Spinal cord (tissue), 10 donors: ENCODE measurements at places on chromosomes 3 and 15.

DNA sequence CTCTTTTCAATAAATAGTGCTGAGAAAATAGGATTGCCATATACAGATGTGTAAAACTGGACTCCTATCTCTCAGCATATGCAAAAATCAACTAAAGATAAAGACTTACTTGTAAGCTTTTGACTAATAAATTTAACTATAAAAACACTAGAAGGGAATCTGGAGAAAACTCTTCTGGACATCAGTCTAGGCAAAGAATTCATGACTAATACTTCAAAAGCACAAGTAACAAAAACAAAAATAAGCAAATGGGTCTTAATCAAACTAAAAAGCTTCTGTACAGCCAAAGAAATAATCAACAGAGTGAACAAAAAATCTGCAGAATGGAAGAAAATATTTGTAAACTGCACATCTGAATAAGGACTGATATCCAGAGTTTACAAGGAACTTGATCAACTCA is 1122.2 kb downstream of the TBL1XR1 start:
- no peak for DNase-seq

- no peak for DNase-seq
Observed at GRCh38 chr3:121629601-121630000, 31.1 kb downstream of the HCLS1 start.

DNA sequence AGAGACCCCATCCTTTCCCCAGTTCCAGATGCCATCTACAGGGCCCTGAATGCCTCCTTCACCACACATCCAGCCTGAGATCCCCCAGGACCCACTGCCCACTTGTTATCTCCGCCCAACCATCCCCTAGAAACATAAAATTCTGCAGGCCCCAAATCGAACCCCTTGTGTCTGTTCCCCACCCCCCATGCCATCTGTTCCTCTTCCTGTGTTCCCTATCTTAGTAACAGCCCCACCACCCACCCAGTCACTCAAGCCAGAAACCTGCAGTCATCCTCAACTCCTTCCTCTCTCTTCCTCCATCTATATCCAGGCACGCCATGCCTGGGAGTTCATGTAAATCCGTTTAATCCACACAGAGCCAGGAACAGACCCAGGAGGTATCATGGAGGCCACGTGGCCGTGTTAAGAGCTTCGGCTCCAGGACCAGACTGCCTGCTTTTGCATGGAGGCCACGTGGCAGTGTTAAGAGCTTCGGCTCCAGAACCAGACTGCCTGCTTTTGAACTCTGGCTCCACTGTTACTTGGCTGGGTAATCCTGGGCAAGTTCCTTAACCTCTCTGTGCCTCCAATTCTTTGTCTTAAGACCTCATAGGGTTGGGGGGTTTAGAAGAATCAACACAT is 4.8 kb downstream of the CSRNP1 start:
- no peak for DNase-seq

- no peak for DNase-seq
Observed at GRCh38 chr15:39581793-39582285, 960 bp downstream of the THBS1 start.

DNA sequence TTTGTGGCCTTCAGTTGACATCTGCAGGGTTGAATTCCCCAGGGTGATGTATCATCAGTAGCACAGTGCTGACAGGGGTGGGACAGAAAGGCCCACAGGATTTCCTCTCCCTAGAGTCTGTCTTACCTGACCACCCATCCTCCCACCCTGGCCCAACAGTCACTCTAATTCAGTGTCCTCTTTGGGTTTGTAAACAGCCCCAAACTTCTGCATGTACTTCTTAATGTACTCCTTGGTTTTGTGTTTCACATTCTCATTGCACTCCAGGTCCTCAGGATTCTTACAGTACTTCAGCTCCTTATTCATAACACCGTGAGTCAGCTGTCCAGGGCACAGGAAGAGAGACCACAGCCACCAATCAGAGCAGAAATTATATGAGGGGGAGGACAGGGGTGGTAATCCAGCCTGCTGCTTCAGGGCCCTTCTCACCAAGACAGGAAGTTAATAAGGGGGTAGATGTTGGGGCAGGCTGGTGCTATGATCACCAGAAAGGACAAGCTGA is 37.5 kb downstream of the NBEAL2 start:
- no peak for DNase-seq

DNA sequence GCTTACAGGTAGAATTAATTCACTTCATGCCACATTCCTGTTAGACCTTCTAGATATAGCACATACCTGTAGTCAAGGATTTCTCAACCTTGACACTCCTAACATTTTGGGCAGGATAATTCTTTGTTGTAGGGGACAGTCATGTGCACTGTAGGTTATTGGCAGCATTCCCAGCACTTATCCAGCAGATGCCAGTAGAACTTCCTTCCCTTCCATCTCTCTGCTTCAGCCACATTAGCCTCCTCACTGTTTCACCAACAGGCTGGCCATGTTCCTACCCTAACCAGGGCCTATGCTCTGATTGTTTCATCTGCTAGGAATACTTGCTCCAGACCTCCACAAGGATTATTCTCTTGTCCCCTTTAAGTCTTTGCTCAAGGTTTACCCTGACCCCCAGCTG is 68.0 kb upstream of the STAC start:
- no peak for DNase-seq

DNA sequence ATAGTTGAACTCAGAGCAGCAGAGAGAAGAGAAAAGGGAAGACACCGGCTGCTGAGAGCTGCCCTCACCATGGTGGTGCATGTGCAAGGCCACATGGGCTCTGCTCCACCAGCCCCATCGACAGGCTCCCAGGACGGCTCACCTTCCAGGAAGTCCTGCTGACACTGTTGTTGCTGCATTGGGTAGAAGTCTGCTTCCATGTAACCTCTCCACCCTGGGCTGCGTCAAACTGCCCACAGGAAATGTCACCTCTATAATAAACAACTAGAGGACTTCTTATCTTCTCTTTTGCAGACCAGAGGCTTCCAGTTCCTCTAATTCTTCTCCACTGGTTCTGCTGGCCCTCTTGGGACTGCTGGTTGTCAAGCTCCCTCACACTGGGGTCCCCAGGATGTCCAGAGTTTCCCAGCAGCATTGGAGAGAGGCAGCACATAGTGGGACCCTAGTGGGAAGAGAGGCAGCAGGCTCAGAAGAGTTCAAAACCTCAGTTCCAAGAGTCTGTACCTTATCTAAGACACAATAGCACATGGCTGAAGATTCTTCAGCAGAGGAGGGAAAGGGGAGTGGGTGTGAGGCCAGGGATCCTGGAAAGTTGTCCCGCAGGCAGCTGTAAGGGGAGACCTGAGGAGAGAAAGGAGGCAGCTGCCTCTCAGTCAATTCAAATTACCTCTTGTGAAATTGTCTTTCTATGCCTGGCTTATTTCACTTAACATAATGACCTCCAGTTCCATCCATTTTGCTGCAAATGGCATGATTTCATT is 5.8 kb upstream of the CCR3 start:
- no peak for DNase-seq

- no peak for DNase-seq
Observed at GRCh38 chr3:21331857-21332256, 419.2 kb downstream of the ZNF385D start.

DNA sequence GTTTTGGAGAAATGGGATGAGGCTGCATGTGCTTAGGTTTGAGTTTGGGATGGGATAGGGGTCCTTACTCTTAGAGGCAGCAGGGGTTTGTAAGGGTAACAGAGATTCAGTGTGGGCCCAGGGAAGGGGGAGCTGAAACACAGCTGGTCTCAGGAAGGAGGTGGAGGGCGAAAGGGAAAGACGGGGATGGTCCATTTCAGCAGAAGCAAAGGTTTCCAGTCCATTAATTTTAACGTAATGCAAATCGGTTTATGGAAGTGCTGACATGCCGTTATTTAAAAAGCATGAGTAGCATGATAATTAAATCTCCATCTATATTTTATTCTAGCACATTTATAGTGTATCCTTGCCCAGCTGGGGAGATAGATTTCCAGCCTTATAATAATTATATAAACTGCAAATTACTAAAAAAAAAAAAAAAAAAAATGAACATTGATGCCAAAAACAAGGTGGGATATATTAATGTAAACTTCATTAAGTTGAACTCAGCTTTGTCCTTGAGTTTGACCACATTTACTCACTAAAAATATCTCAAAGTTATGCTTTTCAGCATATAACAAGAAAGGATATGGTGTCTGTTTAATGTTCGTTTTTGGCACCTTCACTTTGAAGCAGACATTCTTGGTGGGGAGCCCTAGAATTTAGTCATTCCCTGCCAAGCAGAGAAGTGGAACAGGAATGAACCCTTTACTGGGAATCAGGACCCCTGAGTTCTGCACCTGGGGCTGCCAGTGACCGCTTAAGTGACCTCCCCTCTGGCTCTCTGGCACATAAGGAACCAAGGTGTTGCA is 234.7 kb downstream of the THSD4 start:
- DNase-seq: no peak

DNA sequence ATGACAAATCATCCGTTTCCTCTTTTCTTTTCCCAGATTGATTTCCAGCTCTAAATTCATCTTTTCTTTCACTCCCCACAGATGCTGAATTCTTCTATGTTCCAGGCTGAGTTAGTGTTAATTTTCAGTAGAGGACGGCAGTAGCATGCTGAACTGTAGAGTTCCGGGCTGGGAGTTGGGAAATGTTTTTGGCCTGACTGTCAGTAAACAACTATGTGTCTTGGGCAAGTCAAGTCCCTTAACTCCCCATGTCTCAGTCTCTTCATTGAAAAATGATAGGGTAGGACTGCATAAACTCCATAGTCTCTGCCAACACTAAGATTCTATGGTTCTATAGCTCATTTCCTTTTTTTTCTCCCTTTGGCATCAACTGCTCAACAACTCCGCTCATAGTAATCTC is 333.9 kb downstream of the TIGIT start:
- no peak for DNase-seq

DNA sequence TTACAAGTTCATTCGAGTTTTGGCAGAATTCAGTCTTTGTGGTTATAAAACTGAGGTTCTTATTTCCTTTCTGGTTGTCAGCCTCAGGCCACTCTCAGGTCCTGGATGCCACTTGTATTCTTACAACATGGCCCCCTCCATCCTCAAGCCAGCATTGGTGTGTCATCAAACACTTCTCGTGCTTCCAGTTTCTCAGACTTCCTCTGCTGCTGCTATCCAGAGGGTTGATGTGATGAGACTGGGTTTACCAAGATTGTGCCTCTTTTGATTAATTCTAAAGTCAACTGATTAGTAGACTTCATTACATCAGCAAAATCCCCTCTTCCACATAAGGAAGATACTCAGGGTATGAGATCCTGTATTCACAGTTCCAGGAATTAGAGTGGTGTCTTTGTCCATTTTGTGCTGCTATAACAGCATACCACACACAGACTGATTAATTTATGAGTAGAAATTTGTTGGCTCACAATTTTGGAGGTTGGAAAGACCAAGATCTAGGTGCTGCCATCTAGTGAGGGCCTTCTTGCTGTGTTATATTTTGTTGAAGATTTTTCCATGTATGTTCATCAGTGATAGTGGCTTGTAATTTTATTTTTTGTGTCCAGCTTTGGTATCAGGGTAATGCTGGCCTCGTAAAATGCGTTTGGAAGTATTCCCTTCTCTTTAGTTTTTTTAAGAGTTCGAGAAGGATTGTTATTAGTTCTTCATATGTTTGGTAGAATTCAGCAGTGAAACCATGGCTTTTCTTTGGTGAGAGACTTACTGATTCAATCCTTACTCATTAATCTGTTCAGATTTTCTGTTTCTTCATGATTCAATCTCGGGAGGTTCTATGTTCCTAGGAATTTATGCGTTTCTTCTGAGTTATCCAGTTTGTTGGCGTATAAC is 11.1 kb downstream of the LRCH3 start:
- no peak for DNase-seq

DNA sequence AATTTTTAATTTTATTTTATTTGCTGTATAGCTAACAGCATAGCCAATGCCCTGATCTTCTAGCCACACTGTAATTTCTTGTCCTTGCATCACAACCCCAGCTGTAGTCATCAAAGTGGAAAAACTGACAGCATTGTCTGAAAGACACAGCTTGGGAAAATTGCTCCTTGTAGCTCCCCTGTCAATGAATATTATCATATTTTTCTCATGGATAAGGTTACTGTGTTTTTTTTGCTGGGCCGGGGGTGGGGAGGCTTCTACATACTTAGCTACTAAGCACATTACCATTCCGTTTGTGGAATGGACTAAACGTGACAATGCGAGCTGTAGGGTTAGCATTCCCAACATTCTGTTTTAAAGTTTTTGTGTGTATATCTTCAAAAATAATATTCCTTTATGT is 381.3 kb downstream of the TIGIT start:
- no peak for DNase-seq

GRCh38 chr3:123660900-123661299 is 76.0 kb upstream of the HACD2 start:
- peak; percentile 71 for DNase-seq

DNA sequence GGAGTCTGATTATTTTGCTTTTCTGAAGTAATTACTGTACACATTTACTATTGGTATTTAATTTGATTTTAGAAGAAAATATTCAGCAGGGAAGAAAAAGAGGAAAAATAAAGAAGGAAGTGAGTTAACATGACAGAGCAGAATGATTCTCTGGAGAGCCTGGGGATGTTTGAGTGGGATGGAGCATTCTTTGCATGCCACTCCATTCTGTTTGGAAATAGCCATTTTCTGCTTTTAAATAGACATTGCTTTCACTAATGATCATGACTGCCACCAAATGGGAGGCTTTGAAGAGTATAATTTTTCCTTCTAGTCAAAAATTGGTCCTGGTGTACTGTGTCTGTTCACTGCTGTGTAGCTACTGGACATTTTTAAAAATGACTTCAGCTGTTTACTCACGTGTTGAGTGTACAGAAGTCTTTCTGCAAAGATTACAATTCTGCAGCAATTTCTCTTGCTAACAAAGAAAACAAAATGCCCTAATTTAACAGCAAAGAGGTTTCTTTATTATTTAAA is 196.1 kb downstream of the RYR3 start:
- no peak for DNase-seq

DNA sequence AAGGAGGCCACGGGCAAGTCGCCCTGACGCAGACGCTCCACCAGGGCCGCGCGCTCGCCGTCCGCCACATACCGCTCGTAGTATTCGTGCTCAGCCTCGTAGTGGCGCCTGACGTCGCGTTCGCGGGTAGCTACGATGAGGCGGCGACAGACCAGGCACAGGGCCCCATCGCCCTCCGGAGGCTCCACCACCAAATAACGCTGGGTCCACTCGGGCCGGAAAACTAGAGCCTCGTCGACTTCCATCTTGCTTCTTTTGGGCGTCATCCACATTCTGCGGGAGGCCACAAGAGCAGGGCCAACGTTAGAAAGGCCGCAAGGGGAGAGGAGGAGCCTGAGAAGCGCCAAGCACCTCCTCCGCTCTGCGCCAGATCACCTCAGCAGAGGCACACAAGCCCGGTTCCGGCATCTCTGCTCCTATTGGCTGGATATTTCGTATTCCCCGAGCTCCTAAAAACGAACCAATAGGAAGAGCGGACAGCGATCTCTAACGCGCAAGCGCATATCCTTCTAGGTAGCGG is at the start of gene EPM2AIP1:
Gene EPM2AIP1, minus strand, starts transcription at position 326 of the 520 bp plus-strand sequence. Its CDS starts 54 bp downstream, at position 272.
- no peak for DNase-seq

- DNase-seq: no peak
Observed at GRCh38 chr15:90413411-90414379, 25.7 kb downstream of the IQGAP1 start.
